ENCODE measurements at places on chromosomes 6 and 20. TPM values are rescaled to one million over a fixed set of nuclear protein-coding genes. Genes with fewer than 3 reads are reported as not detected.

DNA sequence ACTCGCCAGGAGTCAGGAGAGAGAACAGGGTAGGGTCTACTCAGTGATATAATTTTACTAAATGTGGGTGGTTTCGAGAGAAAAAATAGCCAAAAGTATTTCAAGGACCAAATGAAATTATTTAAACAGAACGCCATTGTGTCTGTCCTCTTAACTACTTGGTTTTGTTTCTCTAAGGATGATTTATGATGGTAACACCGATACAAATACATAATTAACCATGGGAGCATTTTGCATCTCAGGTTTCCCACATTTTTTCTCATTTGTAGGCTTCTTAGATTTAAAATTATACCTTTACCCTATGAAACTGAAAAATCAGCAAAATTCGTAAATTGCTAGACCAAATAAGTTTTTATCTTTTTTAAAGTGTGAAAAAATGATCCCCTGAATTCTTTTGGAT is 188.2 kb downstream of the ZFP64 start:
- DNase-seq, result no peak

GRCh38 chr6:111669326-111669725 is 63.6 kb upstream of the TRAF3IP2 start:
- no peak for DNase-seq

GRCh38 chr6:122422614-122423267 is 23.3 kb downstream of the HSF2 start:
- no peak for DNase-seq

GRCh38 chr6:21116736-21117135 is 476.8 kb upstream of the SOX4 start:
- DNase-seq, result no peak

ZNF391 gene
- 14.1 TPM for total RNA-seq

ECT2L gene
- not detected for total RNA-seq

IRAK1BP1 gene
- 6.6 TPM for total RNA-seq

DNA sequence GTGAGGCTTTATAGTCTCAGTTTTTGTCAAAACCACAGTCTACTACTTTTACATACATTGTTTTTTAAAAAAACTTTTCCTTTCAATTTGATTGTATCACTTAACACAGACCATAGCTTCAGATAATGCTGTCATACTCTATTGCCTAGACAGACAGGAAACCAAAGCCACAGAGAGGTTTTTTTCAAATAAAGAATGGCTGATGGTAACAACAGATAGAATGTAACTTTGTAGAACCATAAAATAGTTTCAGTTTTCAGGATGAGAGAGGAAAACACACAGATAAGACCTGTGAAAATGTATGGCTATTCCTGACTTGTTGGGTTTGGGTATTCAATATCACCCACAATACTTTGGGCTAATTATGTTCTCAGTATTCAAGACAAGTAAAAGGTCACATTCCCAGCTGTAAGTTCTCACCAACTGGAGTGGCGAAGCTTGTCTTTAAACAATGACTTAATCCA is 94.0 kb downstream of the ADGRG6 start:
- DNase-seq, result no peak

DNA sequence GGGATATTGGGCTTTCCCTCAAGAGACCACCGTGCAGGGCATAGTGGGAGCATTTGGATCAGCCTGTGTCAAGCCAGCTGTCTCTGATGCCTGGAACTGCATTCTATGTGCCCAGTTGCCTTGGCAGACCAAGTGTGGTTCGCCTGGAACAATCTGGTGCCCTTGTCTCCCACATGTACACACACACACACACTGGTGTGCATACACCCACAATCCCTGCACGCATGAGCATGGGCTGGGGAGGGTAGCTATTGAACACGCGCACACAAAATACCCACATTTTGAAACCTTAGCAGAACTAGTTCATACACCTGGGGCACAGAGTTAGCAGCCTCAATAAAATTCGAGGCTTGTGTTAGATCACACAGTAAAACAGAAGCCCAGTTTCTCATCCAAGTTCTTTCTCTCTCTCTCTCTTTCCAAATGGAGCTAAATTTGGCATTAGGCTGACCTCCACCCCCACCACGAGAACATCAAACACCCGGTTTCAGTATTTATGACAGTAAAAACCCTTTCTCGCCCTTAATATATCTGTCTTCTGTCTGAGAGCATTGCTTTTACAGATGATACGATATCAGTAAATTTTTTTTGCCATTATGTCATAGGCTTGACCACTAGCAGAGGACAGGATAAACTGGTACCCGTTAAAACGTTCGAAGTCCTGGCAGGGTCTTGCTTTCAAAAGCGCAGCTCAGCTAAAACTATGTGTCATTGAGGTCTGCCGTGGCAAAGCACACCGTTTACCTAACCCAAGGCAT is 18.2 kb upstream of the NFATC2 start:
- no peak for DNase-seq

DNA sequence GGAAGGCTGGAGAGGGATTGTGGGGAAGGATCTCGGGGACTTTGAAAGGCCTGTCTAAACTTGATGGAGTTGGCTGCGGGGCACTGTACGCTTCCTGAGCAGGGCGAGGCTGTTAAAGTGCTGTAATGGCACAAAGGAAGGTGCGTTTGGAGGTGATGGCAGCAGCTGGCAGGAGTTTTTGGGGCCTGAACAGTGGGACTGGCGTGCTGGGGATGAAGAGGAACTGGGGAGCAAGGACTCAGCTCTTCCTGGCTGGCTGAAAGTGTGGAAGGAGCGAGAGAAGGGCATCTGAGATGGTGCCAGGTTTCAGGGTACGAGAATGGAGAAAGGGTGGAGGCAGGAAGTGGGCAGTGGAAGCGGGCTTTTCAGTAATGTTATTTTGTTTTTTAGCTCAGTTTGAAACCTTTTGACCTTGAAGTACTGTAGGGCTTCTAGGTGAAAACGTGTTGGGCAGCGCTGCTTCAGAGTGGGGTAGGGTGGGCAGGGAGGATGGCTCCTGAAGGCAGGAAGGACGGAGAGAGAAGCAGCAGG is 8.0 kb downstream of the TMEM181 start:
- no peak for DNase-seq

PGBD1 gene
- total RNA-seq, result 8.2 TPM

DNA sequence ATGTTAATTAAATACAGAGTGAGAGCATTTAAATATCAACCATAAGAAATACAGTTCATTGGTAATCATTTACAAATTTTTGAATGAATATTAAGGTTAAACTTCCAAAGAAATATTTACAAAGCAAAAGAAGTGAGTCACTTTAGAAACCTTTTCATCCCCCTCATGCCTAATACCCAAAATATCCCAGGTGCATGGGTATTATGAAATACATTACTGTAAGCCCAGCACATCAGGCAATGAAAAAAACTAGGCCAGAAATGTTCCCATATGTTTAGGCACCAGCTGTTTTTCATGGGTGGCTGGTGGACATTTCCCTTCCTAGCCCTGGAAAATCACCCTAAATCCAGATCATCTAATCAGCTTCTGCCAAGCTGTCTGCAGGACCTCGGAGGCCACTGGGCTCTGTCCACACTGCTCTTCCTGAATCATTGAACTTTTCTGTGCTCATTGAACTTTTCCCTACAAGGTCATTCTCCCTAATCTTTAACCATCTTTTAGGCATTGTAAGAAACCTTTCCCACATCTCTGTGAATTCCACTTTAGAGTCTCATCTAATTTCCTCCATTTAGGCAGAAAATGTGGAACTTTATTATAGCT is 145.3 kb upstream of the STXBP5 start:
- DNase-seq, result no peak

PROKR2 gene
- total RNA-seq, result not detected

DNA sequence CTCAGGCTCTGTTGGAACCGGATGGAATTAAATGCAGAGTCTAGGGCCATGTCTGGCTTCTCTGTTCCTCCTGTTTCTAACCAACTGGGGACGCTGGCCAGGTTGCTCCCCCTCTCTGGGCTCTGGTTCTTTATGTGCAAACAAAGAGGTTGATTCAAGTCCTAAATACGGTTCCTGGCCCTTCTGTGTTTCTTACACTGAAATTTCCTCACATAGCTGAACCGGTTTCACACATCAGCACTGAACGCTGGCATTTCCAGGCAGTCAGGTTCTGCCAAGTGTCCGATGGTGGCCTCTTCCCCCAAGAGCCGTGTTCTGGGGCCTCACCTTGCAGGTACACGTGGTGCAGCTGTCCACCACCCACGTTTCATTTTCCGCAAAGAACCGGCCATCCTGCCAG is 13.5 kb downstream of the THBS2 start:
- no peak for DNase-seq

DNA sequence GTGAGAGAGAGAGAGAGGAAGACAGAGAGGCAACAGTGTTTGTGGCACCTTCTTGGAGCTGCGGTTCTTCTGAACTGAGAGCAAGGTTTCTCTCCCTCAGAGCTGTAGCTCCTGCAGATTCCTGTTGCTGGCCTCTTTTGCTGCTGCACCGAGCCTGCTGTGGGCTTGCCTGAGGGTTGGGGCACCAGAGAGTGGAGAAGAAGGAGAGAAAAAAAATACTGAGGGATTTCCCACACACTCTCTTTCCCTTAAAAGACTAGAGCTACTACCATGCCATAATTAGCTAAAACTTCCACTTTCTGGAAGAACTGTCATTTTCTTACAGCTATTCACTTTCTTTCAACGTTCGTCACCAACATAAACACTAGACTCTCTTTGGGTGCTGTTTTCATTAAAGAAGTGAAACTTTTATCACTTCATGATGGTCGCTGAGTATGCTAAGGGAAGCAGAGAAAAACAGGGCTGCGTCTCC is 18.2 kb upstream of the ECI2 start:
- no peak for DNase-seq

FAM217A gene
- total RNA-seq, result not detected

SASH1 gene
- 65.5 TPM for total RNA-seq

- DNase-seq, result no peak
Measured at GRCh38 chr6:47292944-47293343, 16.8 kb downstream of the TNFRSF21 start.

C6orf15 gene
- not detected for total RNA-seq

- DNase-seq, result no peak
Measured at GRCh38 chr6:159425421-159425820, 256.2 kb downstream of the FNDC1 start.

DNA sequence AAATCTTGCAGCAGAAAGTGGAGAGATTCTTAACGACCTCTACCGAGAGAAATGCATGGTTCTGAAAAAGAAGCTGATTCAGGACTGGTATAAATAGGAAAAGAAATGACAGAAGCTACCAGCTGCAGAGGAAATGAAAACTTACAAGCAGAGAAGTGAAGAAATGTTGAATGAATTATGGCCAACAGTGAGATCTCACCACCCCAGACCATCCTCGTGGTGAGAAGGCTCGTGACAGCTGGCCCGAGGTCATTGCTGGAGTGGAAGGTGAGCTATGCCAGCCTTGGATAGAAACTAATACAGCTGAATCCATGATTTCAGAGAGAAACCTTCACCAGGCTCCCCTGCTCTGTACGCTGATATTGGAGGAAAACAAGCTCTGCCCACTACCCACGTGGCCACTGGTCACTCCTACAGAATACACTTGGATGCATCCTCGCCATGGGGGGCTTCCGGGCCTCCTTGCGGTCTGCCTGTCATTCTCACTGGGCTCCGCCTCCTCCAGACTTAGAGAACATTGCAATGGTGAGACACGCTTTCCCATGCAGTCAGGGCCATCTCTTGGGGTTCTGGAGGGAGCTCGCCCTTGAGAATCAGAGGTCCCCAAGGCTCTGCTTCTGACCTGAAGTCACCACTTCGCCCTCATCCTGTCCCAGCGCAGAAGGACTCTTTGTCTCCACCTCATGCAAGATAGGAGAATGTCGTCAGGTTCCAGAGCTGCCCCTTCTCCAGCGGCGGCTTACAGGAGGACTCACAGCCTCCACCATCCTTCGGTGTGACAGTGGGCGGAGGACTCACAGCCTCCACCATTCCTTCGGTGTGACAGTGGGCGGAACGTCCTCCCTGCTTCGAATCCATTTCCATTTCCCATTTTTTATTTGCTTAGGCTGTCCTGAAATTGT is 10.6 kb upstream of the TUBB2B start:
- DNase-seq, result no peak

- no peak for DNase-seq
Measured at GRCh38 chr6:118400582-118400981, 147.5 kb upstream of the PLN start.

DNA sequence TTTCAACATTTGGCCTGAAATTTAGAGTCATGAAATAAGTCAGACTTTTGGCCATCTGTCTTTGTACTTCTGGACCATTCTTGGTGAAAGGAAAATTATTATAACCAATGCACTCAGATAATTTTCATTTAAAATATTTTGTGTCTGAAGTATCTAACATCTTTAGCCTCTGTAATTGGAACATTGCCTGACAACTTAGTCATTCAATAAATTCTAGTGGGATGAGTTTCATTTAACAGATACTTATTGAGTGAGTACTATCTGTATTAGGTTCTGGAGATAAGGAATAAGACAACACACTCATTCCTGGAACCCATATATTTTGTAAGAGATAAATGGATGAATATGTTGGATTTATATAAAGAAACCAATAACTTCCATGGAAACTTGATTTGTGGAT is 536.0 kb downstream of the BCKDHB start:
- DNase-seq, result no peak

GRCh38 chr6:25635886-25636317 is 16.1 kb upstream of the SCGN start:
- no peak for DNase-seq

DNA sequence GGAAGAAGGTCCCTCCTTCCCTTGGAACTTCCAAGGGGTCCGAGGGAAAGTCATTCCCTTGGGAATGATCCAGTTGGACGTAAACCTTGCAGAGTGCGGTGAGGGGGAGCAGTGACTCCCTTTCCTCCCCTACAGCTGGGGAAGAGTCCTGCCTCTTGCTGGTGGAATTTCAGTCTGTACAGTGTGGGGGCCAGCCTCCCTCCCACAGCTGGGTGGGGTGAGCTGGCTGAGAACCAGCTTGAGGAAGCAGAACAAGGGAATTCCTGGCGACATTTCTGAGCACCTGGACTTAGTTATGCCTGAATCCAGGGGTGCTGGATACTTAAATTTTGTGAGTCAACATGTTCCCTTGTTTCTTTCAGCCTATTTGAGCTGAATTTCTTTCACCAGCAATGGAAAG is 152.0 kb downstream of the ANKRD60 start:
- DNase-seq, result no peak

- no peak for DNase-seq
Measured at GRCh38 chr6:52389626-52390360, 27.8 kb downstream of the PAQR8 start.

GHRH gene
- not detected for total RNA-seq
